ENCODE measurements at places on chromosomes 6 and 20. TPM values are rescaled to one million over a fixed set of nuclear protein-coding genes. Genes with fewer than 3 reads are reported as not detected.

HSPA1A gene
- total RNA-seq: 161 TPM

CGA gene
- total RNA-seq: not detected

CFAP206 gene
- total RNA-seq: 0.97 TPM

DNA sequence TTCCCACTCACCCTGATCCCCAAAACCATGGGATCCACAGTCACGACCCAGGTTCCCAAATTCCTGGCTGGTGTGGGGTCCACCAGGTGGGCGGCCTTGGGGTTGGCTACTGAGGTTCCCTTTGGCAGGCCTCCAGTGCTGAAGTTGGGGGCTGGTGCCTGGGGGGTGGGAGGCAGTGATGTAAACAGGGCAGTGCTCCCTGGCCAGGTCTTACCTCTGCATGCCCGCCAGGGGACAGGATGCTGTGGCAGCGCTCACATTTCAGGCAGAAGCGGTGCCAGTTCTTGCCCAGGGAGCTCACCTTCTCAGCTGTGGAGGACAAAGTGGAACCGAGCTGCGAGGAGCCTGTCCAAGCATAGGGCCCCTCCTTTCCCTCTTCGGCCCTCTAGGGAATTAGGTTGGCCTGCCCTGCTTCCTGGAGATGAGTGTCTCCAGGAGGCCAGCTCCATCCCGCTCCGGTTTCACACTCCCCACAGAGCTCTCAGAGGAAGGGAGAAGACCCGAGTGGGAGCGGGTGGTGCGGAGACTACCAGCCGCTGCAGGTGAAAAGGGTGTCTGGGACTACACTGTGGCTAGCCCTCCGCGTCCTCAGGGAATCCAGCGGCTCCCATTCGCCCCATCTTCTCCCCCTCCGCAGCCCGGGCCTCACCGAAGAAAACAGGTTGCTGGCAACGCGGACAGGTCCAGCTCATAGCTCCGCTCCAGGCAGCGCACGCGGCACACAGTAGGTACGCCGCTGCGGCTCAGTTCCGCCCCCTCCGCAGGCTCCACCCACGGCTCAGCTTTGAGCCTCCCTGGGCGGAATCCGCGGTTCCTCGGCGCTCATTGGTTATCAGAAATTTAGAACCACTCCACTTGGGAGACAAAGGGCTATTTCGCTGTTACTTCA lies at the start of gene CRIP3:
Gene CRIP3, minus strand, starts transcription at position 726 of the 889 bp plus-strand sequence. Its CDS starts 34 bp downstream, at position 692.
- DNase-seq: no peak

- no peak for DNase-seq
Measured at GRCh38 chr6:40978687-40979289, 60.2 kb downstream of the UNC5CL start.

DNA sequence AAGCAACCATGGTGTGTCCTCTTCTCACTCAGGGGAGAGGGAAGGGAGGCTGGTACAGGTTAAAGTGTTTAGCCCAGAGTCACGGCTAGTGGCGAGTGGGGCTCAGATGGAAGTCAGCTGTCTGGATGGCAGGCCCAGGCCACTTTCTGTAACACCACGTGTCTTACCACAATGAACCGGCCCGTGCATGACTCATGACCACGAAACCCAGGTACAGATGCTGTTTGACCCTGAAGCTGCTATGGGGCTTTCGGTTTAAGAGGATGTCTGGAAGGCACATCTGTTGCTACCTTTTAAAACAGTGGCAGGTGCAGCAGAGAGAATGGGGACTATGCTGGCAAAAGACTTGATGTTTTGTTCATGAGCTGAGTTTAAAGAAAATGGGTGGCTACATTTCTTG lies 36.5 kb upstream of the MPC1 start:
- DNase-seq: no peak

DNA sequence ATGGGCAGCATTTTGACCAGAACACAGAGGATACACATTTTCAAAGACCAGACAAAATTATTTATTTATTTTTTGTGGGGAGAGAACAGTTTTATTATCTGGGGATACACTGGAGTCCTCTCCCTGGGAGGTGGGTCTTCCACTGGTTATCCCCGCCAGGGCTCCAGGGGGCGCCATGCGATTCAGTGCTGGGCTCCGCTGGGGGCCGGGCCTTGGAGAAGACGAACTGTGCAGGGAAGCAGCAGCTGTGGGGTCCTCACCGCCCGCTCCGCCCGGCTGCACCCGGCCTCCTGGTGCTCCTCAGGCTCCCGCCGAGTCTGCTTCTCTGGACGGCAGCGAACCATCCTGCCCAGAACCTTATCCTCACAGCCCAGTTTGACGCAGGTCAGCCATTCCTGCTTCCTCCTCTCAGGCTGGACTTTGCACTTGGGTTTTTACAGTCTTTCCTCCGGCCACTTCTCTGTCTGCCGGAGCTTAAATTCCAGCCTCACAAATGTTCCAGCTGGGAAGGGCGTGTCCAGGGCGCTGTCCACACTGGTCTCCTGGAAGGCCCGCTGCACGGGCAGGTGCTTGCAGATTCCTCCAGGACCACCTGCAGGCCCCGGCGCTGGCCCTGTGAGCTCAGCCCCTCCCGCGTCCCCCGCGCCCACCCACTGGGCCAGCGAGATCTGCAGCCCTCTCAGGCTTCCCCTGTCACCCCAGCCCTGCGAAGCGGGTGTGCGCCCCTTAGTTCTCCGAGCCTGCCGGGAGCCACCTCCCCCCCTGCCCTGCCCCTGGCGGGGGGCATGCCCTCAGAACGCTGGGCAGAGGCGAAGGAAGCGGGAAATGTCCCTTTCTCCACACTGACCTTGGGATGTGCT lies 1830.0 kb upstream of the DEFB115 start:
- no peak for DNase-seq
